WERI-Rb-1 (cell line): ENCODE measurements at places on chromosomes 3 and 15.

GRCh38 chr3:196697270-196697669 is 14.8 kb downstream of the CEP19 start:
- no peak for DNase-seq

GRCh38 chr3:122004107-122004506 is 17.9 kb downstream of the ILDR1 start:
- no peak for DNase-seq

DNA sequence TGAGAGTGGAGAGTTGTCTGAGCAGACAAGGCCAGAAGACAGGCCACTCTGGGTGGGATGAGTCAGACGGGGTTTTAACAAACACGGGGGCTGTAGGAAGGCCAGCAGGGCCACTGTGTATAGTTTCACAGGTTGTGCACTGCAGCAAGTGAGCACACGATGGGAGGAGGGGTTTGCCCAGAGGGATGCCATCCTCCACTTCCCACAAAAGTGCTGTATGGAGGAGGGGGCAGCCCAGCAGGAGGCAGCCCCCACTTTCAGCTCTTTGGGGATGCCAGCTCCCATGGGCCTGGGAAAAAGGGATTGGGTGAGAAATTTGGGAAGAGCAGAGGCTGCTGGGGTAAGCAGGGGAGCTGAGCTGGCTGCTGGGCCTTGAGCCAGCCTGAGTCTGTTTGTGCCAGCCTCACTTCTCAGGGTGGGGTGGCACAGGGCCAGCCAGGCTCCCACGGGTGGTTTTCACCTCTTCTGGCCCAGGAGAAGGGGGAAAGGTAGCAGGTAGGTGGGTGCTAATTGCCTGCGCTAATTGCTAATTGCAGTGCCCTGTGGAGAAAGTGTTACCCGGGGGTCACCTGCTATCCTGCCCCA is 6.7 kb downstream of the ZBTB47 start:
- DNase-seq: no peak

DNA sequence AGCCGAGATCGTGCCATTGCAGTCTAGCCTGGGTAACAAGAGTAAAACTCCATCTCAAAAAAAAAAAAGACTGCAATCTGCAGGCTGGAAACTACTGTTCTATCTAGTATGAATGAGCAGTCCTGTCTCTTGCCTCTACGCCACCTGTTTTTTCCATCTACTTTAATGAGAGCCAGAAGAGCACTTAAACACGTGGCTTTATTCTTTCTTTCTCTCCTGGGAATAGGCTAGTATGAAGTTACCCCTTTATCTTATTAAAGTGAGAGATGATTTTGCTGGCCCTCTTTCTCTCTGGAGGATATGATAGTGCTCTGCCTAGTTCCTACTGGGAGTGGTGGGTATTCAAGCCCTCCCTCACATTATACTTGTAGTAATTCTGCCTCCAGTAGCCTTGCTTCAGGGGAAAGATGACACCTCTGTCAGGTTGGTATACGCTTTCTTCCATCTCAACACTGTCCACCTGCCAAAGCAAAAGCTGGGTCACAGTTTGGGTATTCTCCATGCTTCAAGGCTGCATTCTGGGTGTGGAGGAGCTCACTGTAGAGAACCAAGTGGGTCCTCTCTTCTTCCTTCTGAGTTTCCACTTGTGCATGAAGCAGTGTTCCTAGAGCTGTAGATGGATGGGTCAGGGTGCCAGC is 17.8 kb downstream of the MAPKBP1 start:
- no peak for DNase-seq

DNA sequence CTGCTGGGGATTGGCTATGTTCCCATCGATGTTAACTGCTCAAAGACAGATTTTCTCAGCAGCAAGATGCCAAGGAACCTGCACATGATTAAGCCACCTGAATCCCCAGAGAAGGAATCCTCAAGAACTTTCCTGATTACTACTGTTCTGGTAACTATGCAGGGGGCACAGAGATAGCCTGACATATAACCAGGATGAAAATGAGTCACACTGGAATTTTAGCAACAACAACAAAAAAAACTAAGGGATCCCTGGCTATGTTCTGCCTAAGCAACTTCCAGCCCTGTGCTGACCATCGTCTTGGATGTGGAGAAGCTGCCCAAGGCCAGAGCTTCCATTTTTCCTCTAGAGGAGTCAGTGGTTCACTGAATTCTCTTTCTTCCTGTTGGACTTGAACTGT is 13.8 kb downstream of the RIOX2 start:
- DNase-seq: no peak

GRCh38 chr3:120263792-120264191 is 21.2 kb downstream of the GPR156 start:
- DNase-seq: no peak

- no peak for DNase-seq
These were observed 107.4 kb downstream of the VGLL4 start for GRCh38 chr3:11536132-11536935.

- DNase-seq: no peak
These were observed 115.2 kb upstream of the TLE3 start for GRCh38 chr15:70212963-70213315.

GRCh38 chr15:74785194-74786032 is 3.5 kb downstream of the CSK start:
- no peak for DNase-seq

GRCh38 chr3:171488479-171488878 is 28.3 kb upstream of the TNIK start:
- DNase-seq: no peak

GRCh38 chr3:17151598-17152373 is 267.0 kb downstream of the PLCL2 start:
- no peak for DNase-seq

- DNase-seq: no peak
These were observed 90.2 kb downstream of the NTRK3 start for GRCh38 chr15:88166082-88166993.

DNA sequence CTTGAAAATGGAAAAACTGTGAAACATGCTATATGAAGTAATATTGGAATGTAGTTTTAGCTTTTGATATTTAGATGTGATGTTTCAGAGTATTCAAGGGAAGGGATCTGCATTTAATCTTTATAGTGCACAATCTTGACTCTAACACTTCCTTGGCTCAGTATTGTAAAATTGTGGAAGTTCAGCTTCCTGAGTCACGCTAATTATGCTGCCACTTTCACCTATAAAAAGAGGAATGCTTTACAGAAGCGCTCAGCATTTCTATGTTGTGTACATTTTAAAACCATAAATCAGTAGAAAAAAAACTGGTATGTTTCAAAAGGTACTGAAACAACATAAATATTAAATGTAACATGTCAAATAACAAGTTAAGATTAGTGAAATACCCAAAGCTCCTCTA is 32.6 kb downstream of the SERPINI2 start:
- no peak for DNase-seq

GRCh38 chr3:10619989-10620832 is 114.8 kb upstream of the ATP2B2 start:
- DNase-seq: no peak
